ENCODE measurements at places on chromosomes 11 and 22.

DNA sequence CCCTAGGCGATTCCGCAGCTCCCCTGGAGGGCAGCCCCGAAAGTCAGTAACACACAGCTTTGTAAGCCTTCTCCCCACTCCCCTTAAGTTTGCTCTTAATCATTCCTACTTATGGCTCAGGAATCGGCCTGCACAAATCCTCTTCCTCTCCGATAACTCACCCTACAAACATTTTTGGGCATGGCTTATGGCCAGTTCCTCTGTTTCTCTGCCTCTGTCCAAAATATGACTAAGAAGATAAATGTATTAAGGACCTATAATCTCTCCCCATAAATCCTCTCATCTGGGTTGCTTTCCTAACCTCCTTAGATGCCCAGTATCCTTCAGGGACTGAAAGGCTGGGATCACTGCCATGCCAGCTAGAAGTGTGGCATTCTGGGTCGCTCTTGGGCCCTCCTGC, 41.0 kb downstream of the PAMR1 start:
- no peak for DNase-seq

DNA sequence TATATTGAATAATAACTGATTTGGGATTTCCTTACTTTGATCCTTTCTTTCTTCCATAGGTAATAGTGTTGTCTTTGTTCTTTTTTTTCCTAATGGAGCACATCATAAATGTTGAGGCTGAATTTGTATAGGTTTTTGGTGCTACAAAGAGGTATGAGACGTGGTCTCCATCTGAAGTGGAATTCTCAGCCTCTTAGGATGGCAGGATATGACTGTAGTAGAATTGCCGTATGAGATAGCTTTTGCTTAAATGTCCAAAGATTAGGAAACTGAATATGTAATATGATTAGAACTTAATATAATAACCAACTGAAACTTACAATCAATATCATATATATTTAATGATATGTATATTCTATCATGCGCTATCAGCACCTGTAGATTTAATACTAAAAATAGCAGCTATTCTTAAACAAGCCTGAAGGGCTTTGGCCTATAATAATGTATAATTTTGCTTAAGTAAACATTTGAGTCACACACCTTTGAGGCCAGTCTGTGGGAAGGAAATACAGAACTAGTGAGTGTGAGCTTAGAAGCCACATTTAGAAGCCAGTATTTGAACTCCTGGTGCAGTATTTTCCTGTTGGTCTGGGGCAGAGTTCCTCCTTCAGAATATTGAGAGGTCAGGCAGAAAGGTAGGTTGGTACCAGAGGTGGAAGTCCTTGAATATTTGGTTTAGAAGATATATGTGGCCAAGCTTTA, 62.6 kb downstream of the SWAP70 start:
- no peak for DNase-seq

DNA sequence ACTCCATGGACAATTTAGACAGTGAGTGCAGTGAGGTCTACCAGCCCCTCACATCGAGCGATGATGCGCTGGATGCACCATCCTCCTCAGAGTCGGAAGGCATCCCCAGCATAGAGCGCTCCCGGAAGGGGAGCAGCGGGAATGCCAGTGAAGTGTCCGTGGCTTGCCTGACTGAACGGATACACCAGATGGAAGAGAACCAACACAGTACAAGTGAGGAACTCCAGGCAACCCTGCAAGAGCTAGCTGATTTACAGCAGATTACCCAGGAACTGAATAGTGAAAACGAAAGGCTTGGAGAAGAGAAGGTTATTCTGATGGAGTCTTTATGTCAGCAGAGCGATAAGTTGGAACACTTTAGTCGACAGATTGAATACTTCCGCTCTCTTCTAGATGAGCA, 51.4 kb downstream of the SPECC1L start:
- no peak for DNase-seq

- DNase-seq, result no peak
Observed at GRCh38 chr22:19873960-19874306, 19.3 kb upstream of the GNB1L start.

DNA sequence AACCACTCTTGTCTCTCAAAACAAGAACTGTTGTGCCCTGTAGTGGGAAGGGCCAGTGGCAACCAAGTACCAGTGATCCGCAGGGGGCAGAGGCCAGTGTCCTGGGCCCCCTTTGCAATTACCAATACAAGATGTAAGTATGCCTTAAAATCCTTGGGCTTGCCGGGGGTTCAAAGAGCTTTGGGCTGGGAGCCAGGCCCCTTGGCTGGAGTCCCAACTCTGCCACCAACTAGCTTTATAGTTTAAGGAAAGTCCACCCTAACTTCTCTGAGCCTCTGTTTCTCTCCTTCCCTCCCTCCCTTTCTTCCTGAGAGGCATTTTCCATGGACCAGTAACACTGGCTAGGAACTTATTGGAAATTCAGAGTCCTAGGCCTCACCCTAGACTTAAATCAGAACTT, 15.5 kb downstream of the CLMP start:
- no peak for DNase-seq

Measured in nephron progenitor cell (in vitro differentiated cells).